ENCODE measurements at places on chromosomes 7 and 10.
A peak's percentile ranks its signal among the peaks of the same experiment; 100 is the strongest.

DNA sequence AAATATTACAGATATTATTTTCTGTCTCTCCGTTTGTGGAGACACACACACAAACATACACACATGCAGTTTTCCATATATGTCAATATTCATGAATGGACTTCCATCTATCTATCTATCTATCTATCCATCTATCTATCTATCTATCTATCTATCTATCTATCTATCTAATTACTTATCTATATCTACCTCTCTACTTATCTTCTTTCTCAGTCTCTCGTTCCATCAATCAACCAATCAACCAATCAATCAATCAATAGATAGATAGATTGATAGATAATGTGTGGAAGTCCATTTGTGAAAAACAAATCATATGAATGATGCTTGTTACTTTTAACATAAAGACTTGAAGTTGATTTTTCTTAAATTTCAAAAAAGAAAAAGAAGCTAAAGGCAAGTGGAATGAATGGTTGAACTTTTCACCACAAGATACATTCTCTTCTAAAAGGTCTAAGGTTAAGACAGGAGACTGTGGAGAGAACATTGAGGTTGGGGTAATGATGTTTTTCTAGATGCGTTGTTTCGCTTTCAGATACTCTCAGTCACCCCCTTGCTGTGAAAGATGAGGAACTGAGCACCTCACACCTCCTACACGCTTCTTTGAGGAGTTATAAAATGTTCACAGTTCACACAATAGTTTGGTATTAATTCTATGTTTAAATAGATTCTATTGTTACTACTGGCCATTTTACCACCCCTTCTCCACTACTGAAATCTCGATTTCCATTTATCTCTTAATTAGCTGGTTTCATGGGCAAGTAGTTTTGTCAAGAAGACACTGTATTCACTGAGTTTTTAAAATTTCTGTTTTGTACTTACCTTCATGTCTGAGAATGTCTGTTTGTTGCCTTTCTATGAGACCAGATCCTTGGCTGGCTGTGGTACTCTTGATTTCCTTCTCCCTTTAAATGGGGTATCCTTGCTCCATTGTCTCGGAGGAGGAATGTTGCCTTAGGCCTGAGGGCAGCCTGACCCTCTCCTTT, 114.1 kb downstream of the EMX2 start:
- DNase-seq = no peak

GRCh38 chr7:97973206-97973658, 16.8 kb downstream of the OCM2 start:
- DNase-seq = peak; percentile 93

GRCh38 chr7:48880851-48881250, 43.5 kb upstream of the CDC14C start:
- DNase-seq = no peak

DNA sequence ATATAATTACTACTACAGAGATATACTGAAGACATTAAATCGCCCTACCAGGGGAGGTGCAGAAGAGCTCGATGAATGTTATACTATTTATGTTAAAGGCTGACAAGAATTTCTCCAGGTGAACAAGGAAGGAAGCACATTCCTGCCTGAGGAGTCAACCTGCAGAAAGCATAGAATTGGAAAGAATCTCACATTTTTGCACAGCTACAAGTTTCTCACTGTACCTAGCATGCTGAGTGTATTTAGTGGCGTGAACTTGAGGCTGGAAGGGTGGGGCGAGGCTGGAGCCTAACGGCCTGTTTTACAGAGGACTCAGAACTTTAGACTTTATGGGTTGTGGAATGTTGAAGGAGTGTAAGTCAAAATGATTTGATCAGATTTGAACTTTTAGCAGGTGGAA, 373.6 kb upstream of the LRGUK start:
- no peak for DNase-seq

GRCh38 chr7:16926283-16926682, 44.5 kb upstream of the AGR3 start:
- DNase-seq = no peak

DNA sequence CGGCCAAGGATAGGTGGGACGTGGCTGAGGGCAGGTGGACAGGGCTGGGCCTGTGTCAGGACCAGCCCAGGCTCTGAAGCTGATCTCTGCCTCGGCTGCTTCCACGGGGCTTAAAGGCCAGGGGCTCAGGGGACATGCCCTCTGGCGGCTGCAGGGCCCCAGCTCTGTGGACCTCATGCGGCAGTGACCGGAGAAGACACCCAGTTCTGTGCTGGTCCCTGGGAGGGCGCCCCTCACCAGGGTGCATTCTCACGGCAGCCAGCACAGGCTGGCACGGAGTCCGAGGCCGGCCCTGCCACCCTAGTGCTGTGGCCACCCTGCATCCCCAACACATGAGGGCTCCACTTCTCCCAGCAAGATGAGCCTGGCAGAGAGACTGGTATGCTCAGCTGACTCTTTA, 30.3 kb downstream of the YKT6 start:
- DNase-seq = no peak

GRCh38 chr10:129958629-129959543, 5.2 kb downstream of the EBF3 start:
- peak; percentile 70 for DNase-seq

GRCh38 chr7:98398567-98399372, 2.1 kb downstream of the BAIAP2L1 start:
- no peak for DNase-seq

- DNase-seq = no peak
Measured at GRCh38 chr10:113047963-113048781, 98.1 kb downstream of the TCF7L2 start.

DNA sequence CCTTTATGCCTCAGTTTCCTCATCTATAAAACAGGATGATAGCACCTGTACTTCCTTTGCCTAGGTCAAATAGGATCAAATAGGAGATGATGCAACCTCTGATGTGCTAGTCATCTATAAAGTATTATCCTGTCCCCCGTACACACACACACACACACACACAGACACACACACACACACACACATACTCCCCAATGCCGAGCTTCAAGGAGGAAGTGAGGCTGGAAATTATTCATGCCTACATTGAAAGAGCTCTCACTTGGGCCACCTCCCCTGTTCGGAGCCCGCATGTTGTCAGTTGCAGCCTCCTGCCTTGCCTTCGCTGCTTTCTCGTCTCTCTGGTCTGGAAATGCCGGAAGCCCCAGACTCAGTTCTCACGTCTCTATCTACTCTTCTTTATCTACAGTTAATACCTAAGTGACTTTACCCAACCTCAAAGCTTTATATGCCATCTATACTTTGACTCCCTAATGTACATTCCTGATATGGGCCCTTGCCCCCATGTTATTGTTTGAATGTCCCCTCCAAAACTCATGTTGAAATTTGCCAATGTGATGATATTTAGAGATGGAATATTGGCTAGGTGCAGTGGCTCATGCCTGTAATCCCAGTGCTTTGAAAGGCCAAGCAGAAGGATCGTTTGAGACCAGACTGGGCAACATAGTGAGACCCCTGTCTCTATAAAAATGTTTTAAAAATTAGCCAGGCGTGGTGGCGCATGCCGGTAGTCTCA, 6.9 kb upstream of the UBE2H start:
- DNase-seq = no peak

DNA sequence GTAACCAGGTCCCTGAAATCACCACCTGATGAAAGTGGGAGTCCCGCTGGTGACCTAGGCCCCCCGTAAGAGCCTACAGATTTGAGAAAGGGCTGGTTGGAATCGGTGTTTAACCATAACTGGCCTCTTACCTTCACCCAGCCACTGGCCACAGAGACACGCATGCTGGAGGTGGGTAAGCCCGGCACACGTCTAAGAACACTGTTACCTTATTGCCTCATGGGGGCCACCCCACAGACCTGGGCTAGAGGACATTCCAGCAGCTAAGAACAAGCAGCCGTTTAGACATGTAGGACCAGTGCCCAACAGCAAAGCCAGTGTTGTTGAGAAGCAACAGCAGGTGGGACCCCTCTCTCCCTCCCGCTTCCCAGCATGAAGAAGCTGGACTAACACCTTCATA, 2.5 kb upstream of the GDF2 start:
- no peak for DNase-seq

- no peak for DNase-seq
Measured at GRCh38 chr7:20911081-20911480, 124.4 kb upstream of the SP8 start.
